ENCODE measurements at places on chromosomes 13 and 19.
A peak's percentile ranks its signal among the peaks of the same experiment; 100 is the strongest.

- DNase-seq, result no peak
Observed at GRCh38 chr19:4575267-4576015, 16.0 kb upstream of the SEMA6B start.

- no peak for DNase-seq
Observed at GRCh38 chr13:76968041-76968440, 19.7 kb downstream of the ACOD1 start.

DNA sequence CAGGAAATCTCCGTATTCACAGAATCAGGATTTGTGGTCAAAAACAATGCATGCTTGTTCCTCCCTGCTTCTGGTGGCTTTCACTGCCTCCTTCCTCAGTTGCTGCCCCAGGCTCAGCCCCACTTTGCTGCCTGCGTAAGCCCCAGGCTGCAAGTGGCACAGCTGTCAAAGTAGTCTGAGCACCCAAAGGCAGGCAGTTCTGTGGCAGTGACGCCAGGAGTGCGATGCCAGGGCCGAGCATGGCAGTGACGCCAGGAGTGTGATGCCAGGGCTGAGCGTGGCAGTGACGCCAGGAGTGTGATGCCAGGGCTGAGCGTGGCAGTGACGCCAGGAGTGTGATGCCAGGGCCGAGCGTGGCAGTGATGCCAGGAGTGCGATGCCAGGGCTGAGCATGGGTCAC lies 77.3 kb upstream of the GPR183 start:
- DNase-seq, result peak; percentile 73

DNA sequence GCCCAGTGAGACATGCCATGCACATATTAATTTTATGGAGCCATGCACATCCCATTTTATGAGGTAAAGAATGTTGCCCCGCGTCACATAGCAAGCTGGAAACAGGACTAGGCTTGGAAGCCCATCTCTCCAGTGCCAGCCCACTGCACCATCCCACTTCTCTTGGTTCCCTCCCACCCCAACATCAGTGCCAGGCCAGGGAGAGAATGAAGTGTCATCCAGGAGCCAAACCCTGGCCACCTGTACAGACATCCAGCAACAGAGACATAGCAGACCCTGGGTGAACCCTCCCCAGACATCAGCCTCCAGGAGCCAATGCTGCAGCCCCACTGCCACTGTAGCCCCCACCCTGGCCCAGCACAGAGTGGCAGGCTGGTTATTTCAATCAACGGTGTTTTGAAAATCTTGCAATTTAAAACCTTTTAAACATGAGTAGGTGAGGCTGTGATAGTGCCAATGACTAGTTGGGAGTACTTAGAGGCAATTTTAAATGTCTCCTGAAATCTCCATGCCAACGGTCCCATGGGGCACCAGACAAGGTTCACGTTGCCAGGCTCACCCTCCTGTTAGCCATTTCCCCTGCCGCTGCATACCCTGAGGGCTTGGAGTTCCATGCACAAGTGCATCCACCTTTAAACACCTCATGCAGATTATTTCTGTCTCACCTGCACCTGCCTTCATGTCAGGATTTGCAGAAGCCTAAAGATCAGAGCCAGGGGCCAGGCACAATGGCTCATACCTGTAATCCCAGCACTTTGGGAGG lies 34.7 kb downstream of the VSTM2B start:
- no peak for DNase-seq

- no peak for DNase-seq
Observed at GRCh38 chr19:8148410-8149260, 757 bp downstream of the FBN3 start.

DNA sequence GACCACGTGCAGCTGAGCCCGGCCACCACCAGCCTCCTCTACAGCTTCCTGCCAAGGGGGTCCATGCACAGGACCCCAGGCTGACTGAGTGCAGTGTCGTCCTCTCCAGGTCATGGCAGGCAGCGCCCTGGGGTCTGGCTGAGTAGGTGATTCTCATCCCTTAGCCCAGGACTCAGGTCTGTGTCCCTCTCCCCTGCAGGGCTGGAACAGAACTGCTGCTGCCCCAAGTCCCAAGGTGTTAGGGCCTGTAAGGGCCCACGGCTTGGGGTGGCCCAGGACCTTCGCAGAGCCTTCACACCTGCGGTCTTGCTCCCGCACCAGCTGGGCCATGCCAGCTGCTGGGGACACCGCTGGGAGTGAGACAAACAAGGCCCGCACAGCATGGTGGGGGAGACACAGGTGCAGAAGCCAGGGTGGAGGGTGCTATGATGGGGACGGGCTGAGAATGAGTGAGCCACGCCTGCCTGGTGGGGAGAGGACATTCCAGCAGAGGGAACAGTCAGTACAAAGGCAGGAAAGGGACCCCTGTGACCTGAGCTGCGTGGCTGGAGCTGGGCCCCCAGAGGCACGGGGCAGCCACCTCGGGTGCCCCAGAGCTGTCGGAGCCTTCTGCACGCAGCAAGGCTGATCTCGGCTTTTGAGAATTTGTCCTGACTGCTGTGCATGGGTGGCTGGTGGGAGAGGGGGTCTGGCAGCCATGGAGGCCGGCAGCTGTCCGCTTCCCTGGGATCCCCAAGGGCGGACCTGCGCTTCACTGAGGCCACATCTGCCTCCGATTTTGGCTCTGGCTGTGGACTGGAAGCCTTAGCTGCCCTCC lies 11.9 kb downstream of the PLEKHF1 start:
- DNase-seq, result no peak

GRCh38 chr19:8609279-8610040 lies 1.1 kb downstream of the ADAMTS10 start:
- peak; percentile 31 for DNase-seq

DNA sequence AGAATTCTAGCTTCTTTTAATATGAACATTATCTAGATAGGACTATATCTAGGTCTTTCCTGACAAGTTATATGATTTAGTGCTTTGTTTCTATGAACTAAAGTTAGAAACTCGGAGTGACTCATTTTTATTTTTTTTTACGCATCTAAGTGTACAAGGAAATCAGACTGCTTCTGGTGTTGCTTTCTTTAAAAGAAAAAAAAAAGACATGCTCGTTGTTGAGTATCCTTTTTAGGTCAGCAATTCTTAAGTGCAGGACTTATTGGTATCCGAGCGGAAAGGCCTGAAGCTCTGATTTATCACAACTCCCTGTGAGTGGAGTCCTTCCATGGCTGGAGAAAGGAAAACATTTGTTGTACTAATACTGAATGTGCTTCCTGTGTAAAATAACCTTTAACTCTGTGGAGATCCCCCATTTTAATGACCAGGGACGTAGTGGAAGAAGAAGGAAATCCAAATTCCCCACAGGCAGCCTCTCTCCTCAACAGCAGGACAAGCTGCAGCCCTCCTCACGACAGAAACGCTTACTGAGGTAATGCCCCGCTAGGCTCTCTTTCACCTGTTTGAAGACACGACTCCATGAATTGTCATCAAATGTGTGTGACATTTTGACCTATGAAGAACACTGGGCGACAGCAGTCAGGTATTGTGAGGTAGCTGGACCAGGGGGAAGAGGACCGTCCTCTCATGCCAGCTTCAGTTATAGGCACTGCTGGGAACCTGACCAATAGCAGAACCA lies 17.9 kb upstream of the POMP start:
- no peak for DNase-seq

DNA sequence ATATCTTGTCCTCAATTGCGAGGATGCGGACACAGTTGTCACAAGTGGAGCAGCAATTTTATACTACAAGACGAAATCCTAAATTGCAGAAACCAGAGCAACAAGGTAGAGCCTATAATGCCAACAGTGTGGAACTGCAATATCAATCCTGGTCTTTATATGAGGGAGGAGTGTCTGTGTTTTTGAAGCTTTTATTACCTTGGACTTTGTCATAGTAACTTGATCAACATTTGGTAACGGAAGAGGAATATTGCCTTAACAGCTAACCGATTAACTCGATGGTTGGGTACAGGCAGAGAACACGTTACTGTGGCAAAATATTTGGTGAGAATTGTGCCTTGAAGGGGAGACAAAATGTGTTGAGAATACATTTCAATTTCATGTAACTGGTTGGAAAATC lies 661.5 kb downstream of the FGF9 start:
- DNase-seq, result no peak

DNA sequence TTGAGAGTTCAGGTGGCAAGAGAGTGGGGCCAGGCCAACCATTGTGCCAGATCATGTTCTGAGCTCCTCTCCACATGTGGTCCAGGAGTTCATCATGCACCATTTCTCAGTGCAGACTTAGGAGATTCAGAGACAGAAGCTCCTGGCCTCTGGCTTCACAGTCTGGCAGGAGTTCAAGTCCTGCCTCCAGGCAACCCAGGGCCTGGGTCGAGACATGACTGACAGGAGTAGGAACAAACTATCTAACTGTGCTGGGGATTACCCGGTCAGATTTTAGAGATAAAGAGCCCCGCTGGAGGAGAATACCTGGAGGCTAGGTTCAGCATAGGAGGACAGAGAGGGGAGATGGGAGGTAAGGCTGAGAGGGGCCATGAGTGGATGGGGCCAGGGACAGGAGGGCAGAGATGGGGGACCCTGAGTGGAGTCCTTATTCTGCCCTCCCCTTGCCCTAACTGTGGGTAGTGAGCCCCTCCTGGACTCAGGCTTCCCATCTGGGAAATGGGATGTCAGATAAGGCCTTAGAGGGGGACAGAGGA lies 906 bp upstream of the CYP4F11 start:
- no peak for DNase-seq

GRCh38 chr13:26599403-26599802 lies 41.9 kb downstream of the WASF3 start:
- no peak for DNase-seq

DNA sequence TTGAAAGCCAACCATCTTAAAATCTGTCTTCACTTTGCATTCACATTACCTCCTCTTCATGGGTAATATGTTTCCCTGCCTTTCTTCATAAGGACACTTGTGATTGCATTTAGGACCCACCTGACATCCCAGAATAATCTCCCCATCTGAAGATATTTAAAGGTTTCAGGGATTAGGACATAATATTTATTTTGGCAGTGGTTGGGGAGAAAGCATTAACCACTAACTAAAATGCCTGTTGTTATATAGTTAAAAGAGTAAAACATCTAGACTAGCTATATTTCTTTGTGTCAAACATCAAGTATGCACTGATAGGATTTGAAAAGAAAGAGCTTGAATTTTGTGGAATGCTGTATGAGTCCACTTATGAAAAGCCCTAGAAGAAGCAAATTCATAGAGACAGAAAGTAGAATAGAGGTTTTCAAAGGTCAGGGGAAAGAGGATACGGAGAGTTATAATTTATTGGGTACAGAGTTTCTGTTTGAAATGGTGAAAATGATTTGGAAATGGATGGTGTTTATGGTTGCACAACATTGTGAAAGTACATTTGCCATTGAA lies 457.7 kb upstream of the SPRY2 start:
- no peak for DNase-seq

GRCh38 chr13:65133094-65133493 lies 2097.0 kb downstream of the PCDH9 start:
- no peak for DNase-seq

DNA sequence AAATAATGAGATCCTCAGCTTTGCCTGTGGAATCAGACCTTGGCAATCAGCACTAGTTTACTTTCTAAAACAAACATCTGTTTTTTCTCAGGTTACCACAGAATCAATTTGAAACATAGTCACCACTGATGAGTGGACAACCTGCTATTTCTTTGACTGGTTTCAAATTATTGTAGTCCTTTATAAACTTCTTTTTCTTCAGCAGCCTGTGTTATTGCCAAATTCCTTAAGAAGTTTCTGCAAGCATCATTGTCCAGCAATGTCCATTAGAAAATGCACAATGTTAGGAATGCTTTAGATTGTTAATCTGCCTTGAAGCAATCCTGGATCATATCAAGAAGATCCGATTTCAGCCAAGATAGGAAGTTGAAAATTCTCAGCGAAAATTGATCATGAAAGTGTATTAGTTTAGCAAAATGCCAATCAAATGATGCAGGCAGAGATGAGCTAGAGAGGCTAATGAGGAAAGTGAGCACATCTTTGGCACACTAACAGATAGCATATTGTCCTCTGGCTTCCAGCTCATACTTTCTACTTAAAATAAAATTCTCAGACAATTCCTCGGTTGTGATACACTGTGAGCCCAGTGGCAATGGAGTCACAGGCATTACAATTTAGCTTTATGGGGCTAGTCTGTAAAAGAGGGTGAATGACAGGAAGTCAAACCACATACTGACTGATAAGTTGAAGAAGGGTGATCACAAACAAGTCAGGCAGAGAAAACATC lies 270.6 kb downstream of the SLITRK6 start:
- DNase-seq, result no peak

DNA sequence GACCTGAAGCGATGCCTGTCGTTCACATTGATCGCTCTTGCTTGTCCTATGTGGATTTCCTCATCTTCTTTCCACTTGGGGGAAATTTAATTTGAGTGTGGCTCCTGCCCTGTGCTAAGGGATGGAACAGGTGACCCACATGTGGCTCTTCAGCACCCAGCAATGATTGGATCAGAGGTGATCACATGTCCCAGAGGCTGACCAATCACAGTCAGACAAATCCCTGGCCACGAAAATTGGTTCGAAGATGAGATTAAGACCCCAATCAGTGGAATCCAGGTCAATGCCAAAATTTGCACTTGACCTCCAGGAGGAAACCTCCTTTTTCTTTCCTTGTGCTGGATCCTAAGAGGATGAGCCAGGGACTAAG lies 23.7 kb downstream of the AMER2 start:
- no peak for DNase-seq
